ENCODE measurements at places on chromosomes 3 and 15.

- no peak for DNase-seq
Observed at GRCh38 chr15:76575679-76576078, 239.1 kb downstream of the ISL2 start.

GRCh38 chr3:181752202-181752671, 40.5 kb downstream of the SOX2 start:
- peak; percentile 9 for DNase-seq

DNA sequence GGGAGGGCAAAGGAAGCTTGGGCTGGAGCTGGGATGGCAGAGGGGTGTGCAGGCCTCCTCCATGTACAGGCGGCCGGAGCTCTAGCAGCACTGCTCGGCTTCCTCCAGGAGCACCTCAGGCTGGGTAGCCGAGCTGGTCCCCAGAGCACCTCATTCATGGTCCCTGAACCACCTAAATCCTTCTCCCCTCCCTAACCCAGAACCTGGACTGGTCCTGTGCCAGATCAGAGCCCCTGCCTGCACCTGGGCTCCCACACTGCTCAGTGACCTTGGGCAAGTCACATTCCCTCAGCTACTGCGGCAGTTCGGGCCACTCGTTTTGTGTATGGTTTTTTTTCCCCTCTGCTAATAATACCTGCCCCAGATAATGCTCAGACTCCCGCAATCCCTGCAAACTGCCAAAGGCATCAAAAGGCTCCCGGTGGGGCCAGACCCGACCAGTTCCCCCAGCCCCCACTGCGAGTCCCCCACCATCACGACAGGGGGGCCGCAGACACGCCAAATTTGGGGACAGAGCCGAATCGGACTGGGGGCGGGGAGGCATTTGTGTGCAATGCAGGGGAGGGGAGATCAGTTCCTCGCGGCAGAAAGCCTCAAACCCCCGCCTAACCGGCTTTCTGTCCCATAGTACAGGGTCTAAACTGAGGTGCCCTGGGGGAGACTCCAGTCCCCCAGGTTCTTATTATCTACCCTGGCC, 1.3 kb downstream of the SEMA7A start:
- DNase-seq = no peak

GRCh38 chr15:95591886-95592285, 738.6 kb upstream of the NR2F2 start:
- DNase-seq = no peak

GRCh38 chr15:70245932-70246622, 148.4 kb upstream of the TLE3 start:
- no peak for DNase-seq

DNA sequence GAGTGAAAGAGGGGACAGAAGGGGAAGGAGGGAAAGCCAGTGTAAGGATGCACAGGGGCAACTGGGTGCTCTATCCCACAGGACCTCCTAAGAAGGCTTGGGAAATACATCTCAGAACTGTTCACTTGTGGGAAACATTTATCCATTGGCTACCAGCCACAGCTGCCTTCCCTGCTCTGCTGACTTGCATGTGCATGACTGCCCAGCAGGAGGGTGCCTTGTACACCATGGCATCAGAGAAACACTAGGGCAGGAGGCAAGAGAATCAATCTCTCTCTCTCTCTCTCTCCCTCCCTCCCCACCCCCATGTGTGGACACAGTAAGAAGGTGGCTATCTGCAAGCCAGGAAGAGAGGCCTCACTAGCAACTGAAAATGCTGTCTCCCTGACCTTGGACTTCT, 62.9 kb upstream of the ZBTB38 start:
- no peak for DNase-seq

DNA sequence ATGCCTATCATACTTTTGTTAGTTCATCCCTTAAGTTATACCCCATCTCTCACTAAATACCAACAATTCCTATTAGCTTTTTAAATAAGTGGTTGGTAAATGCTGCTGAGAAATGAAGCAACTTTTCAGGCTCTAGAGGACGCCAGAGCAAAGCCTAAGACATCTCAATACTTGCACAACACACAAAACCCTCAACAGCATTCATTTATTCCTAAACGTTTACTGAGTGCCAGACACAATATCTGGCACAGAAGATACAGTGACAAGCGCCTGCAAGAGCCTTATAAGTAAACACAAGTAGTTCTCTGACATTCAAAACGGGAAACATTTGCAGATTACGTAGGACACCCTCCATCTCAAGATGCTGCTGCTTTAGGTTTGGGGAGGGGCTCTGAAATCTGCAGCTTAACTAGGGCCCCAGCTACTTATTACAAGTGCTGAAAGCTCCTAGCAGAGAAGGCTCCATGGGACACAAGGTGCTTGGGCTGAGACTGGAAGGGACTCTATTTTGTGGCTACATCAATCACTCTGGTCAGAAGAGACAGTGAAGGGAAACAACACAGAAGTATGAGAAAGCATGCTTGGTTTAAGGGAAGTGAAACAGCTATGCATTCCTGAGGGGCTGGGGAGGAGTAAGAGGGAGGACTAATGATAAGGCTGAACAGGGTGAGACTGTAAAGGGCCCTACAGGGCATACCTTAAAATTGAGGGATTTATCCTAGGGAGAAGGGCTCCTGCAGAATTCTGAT, 311.3 kb downstream of the PLCL2 start:
- DNase-seq = no peak

- DNase-seq = no peak
Observed at GRCh38 chr3:178665747-178666146, 129.5 kb downstream of the KCNMB2 start.

GRCh38 chr15:73081321-73081958, 29.2 kb downstream of the NEO1 start:
- no peak for DNase-seq

GRCh38 chr15:47437491-47437890, 279.8 kb upstream of the SEMA6D start:
- no peak for DNase-seq

DNA sequence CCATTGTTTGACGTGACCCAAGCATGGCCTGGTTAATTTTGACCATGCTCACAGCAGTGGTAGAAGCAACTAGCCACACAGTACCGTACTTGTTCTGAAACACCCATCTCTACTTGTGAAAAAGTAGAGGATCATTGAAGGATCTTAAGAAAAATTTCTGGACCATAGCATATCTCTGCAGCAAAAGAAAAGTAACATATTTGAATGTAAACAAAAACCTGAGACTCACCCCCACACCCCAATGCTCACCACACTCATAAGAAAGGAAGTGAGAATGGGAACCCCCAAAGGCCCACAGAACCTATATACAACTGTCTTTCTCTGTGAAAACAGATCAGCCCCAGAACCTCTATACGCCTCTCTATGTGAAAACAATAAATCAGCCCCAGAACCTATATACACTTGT, 33.8 kb upstream of the TFRC start:
- DNase-seq = no peak

- DNase-seq = no peak
Observed at GRCh38 chr3:145170121-145170520, 990.9 kb downstream of the PLOD2 start.

GRCh38 chr15:58213587-58214338, 75.6 kb downstream of the AQP9 start:
- DNase-seq = no peak

DNA sequence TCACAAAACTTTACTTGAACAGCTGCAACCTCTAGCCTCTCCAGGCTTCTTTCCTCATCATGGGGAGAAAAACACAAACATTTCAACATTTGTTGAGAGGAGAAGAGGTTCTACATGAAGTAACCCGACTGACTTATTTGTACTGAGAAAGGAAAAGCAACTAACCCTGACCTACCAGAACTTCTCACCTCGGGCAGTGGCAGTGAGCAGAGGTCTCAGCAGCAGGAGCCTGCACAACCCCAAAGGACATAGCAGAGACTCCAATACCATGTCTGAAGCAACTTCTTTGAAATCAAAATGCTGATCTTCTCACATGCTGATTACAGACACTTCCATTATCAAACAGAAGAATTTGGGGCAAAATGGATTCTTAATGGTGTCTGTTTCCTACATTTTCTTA, 1085.6 kb upstream of the CFAP20DC start:
- no peak for DNase-seq

DNA sequence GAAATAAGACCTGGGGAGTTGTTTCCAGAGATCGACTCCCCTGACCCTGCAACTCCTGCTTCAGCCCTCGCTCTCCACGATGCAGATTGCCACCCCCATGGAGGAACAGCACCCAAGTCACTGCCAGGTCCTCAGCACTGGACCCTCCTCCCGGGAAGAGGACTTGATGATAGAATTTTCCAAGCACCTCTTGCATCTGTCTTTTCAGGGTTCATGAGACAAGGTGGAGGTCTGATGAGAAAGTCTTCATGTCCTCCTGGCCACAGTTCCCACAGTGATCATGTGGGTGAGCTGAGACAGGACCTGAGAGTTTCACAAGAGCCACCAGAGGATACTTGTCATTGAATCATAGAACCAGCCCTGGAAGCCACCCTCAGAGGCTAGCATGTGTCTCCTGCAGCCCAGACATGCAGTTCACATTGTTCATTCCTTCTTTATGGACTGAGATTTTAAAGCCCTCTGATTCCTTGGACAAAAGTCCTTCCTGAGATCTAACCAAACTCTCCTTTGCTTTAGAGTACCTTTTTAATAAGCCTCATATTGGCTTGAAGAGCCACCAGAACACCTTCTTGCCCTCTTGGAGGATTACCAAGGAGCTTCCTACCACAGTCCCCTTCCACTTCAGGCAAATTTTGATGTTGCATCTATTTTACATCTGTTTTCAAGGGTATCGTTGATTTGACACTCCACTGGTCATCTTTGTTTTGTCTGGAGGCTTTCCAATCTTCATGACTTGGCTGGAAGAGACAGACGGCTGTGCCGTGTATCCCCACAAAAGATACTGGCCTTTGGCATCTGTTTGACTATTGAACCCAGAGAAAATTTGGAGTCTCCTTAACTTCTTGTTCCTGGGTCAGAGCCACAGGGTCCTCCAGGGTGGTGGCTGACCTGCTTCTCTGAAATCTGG, 224.8 kb upstream of the BHLHE40 start:
- DNase-seq = no peak

DNA sequence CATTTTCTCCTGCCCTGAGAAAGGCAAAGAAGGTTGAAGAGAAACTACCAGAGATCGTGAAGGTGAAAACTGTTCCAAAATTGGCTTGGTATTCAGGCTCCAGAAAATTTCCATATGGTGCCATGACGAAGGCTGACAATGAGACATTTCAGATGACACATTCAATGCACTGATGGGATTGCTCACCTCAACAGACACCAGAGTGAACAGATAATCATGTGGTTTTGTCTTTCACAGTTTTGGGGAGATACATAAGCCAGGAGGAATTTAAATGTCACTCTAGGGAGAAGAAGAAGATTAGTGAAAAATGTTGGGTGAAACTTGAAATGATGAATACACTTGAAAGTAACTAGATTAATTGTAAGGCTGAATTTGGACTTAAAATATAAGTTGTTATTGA, 339.7 kb upstream of the EPHA3 start:
- DNase-seq = no peak

DNA sequence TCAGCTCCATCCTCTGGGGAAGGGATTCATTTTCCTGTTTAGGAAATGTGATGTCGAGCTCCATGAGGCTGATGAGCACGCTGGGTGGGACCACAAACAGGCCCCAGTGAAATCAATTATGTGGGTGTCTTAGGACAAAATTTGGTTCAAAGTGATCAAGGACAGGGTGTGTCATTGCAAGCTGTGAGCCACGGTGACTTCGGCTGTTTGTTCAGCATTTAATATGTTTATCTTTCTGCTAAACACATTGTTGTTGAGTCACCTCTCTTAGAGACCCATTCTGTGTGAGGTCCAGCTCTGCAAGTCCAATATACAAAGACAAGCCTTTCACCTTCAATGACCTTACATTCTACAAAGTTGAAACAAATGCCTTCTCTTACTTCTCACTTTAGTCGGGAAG, 41.3 kb downstream of the SSR3 start:
- DNase-seq = no peak

DNA sequence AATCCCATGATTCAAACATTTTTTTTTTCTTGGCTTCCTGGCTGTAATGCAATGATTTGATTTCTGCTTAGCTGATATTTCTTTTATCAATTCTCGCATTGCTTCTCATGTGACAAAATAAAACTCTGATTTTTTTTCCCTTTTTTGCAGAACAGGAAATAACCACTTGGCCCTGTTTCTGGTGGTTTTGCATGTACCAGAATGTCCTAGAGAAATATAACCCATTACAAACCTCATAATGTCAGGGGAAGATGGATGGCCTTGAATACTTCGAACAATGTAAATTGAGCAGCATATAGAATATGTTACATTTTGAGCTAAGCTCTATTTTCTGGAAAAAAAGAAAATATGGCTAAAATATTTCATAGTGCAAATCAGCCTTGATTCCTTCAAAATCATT, 275.6 kb downstream of the RAP2B start:
- no peak for DNase-seq

DNA sequence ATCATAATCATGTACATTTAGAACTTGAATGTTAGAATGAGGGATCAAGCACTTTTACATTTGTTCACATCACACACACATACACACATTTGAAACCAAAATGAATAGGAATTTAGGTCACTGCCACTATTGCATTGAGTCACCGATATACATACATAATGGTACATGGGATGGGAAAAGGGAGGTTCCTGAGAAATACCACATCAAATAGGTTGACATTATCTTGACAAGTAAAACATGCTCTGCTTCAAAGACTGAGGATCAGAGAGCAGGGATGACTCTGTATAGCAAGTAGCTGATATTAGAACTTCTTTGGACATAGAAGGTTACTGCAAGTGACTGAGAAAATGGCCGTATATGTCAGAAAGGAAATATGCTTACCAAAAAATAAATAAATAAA, 847.2 kb downstream of the PLOD2 start:
- DNase-seq = no peak

DNA sequence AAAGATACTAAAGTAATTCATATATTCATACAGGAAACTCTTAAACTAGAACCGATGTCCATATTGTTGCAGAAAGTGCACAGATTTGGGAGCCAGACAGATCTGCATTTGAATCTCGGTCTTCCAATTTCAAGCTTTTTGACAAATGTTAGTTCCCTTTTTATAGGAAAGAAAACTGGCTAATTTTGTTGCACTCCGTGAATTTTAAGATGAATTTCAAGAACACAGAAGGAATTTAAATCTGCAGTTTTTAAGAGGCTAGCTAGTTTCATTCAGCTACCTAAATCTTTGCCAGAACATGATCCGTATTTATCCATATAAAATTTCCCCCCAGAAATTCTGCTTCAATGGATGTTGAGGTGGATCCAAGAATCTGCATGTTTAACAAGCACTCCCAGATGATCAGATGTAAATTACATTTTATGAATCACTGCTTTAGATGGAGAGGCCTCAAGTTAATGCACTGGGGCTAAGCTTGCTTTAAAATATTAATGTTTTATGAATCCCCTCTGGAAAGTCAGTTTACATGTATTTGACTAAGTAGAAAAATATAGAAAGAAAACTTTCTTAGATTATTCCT, 1296.3 kb upstream of the CADM2 start:
- DNase-seq = peak; percentile 0

DNA sequence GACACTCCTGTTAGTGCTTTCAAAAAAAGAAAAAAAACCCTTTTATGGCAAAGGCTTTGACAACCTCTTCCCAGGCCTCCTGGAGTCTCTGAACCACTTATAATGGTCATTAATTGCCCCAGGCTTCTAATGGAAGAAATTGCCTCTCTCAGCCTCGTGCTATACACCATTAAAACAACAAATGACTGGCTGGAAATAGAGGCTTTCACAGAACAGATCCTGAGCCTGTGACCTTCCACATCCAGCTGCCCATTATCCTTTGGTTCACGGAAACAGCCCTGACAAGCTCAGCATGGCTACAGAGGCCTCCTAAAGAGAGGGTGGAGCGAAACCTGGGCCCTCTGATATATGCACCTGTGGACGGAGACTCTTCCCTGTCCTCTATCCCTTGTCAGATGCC, 26.8 kb upstream of the MKRN3 start:
- DNase-seq = no peak
